PC-9 (cell line): ENCODE measurements at places on chromosomes 13 and 19.

DNA sequence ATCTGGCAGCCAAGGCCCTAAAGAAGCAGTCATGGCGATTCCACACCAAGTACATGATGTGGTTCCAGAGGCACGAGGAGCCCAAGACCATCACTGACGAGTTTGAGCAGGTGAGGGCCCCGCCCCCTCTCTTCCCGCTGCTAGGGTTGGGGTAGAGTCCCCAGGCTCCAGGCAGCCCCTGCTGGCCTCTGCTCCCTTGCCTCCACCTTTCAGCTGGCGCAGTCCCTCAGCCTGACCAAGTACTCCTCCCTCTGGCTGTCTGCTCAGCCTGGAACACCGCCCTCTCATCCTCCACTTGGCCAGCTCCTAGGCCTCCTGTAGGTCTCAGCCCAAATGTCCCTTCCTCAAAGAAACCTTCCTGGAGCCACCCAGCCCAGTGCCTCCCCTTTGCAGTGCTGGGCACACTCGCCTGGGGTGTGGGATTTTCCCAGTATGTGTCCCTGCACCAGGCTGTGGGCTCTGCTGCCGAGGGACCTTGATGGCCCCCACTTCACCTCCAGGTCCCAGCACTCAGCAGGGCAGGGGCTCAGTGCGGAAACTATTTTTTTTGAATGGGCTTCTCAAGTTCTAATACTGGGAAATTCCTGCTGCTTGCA is 5.7 kb downstream of the LENG1 start:
- DNase-seq, result no peak

- DNase-seq, result peak; percentile 43
These were observed 25.0 kb downstream of the ERCC5 start for GRCh38 chr13:102870677-102871415.

GRCh38 chr19:48090281-48090802 is 20.3 kb downstream of the PLA2G4C start:
- no peak for DNase-seq

DNA sequence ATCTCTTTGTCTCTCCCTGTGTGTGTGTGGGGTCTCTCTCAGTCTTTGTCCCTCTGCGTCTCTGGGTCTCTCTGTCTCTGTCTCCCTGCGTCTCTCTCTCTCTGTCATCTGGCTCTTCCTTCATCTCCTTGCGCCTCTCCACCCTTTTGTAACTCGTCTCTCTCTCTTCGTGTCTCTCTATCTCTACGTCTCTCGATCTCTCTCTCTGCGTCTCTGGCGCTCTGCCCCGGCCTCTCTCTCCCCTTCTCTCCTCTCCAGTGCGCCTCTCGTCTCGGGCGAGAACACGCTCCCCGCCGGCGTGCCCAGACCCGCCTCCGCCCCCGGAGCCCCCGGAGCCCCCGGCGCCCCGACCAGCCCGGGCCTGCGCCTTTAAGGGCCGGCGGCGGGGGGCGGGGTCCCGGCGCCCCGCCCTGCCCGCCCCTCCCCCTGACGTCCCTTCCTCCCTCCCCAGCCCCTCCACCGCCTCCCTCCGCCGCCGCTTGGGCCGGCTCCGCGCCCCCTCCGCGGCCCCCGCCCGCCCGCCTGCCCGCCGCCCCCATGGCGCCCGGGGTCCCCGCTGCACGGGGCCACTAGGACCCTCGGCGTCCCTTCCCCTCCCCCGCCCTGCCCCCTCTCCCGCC is at the start of gene MARK4:
MARK4 (plus strand) TSS at position 440 of the 620 bp plus-strand sequence. CDS start 318 bp downstream, outside the sequence.
- DNase-seq, result peak; percentile 40

DNA sequence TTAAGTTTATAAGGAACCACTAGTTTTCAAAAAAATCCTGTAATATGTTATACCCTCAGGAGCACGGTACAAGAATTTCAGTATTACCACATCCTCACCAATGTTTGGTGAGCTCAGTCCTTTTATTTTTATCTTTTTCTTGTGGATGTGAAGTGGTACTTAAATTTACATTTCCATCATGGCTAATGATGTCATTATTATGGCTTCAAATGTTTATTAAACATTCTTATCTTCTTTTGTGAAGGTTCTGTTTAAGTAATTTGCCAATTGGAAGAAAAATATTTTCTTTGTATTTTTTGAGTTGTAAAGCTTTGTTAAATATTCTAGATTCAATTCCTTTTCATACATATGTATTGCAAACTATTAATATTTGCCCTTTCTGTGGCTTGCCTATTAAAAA is 291.0 kb downstream of the ENOX1 start:
- DNase-seq, result no peak

GRCh38 chr19:17611462-17612244 is 56.2 kb downstream of the COLGALT1 start:
- no peak for DNase-seq

DNA sequence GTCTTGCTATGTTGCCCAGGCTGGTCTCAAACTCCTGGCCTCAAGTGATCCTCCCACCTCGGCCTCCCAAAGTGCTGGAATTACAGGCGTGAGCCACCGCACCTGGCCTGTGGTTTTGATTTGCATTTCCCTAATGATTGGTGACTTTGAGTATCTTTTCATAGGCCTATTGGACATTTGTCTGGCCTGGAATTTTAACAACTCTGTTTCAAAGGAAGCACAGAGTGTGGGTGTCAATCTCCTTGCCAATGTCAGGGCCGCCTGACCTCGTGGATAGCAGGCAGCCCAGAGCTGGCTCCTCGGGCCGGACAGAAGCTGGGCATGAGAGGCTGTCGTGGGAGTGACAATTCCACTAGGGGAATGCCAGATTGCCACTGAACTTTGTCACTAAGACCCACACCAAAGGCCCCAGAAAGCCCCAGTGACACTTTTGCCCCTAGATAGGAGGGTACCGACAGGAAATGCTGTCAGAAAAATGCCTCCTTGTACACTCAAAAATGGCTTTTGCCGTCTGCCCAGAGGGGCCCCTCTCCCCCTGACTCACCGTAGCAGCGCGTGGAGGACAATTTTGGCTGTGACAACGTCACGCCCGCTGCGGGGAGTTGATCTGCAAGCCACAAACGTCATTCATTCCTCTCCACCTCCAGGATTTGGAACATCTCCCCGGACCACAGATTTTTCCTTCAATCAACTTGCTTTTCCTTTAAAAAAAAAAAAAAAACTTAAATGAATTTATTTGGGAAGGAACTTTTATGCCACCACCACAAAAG is 11.7 kb upstream of the ADGRE5 start:
- DNase-seq, result no peak

GRCh38 chr19:35894342-35894741 is 6.0 kb downstream of the NFKBID start:
- DNase-seq, result no peak

DNA sequence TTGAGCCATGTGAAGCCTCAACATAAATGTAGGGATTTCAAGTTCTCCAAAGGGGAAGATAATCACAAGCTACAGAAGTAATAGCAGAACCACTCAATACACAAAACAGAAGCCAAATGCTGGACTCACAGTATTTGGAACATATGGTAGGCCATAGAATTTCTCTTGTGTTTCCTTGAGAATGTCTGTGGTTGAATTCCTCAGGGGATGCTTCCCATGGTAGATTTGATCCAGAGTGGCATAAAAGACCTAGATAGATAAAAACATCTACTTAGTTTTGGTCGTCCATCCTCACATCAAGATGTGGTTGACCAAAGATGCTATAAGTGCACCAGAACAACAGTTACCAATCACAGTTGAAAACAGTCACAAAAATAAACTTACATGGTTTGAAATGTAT is 83.4 kb downstream of the MIPEP start:
- DNase-seq, result no peak

DNA sequence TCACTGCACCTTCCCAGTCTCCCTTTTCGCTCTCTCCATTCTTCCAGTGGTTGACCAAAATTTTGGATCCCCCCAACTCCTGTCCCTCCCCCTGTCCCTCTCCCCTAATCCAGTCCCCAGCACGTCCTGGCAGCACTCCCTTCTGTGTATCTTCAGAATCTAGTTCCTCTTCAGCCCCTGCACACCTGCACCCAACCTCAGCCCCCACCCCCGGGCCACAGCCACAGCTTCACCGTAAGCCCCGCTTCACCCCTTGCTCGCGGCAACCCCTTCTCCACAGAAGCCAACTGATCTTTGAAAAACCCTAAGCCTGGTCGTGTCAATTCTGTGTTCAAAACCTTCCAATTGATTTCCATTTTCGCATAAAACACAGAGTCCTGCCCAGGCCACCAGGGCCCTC is 35.5 kb upstream of the SLC15A1 start:
- no peak for DNase-seq

- DNase-seq, result no peak
These were observed 12.9 kb downstream of the EEF1AKMT1 start for GRCh38 chr13:20760872-20761271.

DNA sequence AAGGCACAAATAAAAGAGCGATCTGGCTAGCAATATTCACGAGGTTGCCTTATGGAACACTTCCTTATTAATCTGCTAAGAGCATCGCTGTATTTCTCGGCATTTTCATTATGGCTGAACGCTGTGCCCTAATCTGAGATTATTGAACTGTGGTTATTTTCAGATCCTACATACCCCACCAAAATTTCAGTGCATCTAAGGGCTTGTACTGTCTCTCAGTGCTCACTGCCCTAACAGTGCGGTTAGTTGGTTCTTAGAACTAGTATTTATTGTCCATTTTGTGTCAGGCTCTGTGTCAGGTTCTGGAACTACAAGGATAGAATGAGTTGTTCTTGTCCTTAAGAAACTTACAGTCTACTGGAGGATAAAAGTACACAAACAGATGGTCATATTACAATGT is 51.6 kb downstream of the FLT3 start:
- no peak for DNase-seq

- no peak for DNase-seq
These were observed 8.8 kb downstream of the UPF1 start for GRCh38 chr19:18840288-18841267.

GRCh38 chr19:5913739-5914357 is at the start of gene CAPS:
Gene CAPS (plus strand): TSS chr19:5914254. CDS start chr19:5914407, 153 bp downstream.
- peak; percentile 74 for DNase-seq

- DNase-seq, result no peak
These were observed 22.1 kb downstream of the ARID3A start for GRCh38 chr19:947707-948539.

DNA sequence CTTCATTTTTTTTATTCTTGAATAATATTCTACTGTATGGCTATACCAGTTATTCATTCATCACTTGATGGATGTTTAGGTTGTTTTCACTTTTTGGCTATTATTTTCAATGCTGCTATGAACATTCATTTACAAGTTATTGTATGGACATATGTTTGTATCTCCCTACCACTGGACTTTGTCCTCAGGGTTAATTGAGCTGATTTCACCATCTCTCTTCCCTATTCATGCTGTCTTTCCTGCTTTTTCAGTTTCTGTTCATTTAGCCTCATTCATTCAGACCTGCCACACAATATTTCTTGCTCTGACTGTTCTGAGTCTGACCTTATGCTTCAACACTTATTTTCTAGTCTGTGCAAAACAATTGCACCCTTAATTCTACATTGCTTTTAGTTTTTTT is 12.3 kb upstream of the C1QTNF9B start:
- DNase-seq, result no peak

DNA sequence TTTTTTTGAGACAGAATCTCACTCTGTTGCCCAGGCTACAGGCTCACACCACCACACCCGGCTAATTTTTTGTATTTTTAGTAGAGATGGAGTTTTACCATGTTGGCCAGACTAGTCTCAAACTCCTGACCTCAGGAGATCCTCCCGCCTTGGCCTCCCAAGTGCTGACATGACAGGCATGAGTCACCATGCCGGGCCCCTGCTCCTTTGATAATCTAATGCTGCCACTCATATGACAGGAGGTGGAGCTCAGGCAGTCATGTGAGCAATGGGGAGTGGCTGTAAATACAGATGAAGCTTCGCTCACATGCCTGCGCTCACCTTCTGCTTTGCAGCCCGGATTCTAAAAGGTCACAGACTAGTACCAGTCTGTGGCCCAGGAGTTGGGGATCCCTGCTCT is 25.1 kb downstream of the ARHGEF18 start:
- peak; percentile 58 for DNase-seq

DNA sequence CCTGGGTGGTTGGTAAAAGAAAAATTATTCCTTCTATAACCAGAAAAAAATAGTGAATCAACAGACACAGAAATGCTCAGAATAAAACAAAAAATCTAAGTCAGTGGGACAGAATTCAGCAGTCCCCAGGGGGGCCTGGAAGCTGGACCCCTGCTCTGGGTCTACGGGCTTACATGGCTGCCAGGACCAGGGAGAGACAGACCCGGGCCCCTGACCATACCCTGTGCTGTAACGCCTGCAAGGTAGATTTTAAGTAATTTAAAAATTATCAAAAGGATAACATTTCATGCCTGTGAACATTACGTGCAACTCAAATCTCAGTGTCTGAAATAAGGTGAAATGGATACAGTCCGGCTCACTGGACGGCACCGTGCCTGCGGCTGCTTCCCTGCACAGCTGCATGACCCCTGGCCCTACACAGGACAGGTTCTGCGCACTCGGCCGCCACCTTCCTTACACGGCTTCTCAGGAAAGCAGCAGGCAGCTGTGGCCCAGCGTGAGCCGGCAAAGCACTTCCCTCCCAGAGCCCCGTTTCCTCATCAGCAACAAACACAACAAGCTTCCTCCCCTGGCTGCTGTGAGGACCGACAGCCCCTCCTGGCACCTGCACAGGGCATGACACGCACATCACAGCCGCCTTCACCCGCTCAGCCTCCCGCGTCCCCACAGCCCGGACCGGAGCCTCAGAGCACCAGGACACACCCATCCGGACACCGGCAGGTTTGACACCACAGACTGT is 22.2 kb downstream of the RASA3 start:
- DNase-seq, result no peak

GRCh38 chr19:2254064-2254872 is 1.9 kb downstream of the JSRP1 start:
- DNase-seq, result no peak

- DNase-seq, result no peak
These were observed 108.5 kb downstream of the PTPRS start for GRCh38 chr19:5231857-5232678.

- DNase-seq, result no peak
These were observed 4.2 kb upstream of the ZNF486 start for GRCh38 chr19:20162821-20163220.

GRCh38 chr19:48795685-48796070 is 15.2 kb downstream of the BCAT2 start:
- no peak for DNase-seq
